ENCODE measurements at places on chromosomes 5 and 9.

DNA sequence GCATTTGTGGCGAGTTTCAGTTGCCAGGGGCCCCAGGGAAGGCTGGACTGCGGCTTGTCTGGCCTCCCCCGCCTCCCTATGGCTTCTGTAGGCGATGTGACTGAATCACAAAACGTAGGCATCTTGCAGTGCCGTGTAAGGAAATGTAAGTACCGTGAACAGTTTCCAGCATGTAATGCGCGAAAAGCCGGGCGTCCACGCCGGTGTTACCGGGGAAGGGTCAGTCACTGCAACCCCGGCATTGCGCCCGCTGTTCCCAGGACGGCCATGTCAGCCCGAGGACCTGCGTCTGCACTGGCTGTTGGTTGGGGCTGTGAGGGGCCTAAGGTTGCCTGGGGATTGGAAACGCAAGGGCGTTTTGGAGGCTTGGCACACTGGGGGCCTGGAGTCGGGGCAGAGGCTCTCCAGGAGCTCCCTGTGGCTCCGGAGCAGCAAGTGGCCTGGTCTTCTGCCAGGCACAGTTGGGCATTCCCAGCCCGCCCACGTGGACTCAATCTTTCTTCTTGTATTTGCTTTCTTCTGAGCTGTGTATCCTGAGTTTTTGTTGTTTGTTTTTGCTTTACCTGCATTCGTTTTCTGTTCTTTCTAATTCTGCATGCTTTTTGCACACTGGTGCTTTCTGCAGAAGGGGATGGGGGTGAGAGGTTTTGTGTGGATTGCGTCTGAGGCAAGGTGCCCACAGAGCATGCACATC, 36.9 kb upstream of the PLEKHG4B start:
- DNase-seq, result no peak

GRCh38 chr9:16069249-16069648, 516.4 kb downstream of the CCDC171 start:
- no peak for DNase-seq

DNA sequence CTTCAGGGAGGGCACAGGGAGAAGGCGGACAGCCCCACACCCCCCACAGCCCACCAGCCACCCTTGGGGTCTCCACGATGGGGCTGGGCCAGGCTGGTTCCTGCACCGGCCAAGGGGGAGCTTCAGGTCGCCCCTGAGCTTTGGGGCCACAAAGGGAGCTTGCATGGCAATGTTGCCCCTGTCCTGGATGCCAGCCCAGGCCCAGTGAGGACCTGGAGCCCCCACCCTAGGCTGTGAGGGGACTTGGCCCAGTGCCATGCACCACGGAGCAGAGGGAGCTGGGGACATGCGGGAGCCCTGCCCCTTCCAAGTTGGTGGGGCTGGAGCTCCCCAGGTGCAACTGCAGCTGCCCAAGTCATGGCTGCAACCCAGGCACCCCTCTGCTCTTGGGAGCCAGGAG, 18.4 kb downstream of the TMEM38B start:
- DNase-seq, result no peak

GRCh38 chr9:114002986-114003350, 75.1 kb downstream of the AMBP start:
- DNase-seq, result no peak

- DNase-seq, result no peak
These were observed 698 bp downstream of the NFX1 start for GRCh38 chr9:33291031-33291397.

DNA sequence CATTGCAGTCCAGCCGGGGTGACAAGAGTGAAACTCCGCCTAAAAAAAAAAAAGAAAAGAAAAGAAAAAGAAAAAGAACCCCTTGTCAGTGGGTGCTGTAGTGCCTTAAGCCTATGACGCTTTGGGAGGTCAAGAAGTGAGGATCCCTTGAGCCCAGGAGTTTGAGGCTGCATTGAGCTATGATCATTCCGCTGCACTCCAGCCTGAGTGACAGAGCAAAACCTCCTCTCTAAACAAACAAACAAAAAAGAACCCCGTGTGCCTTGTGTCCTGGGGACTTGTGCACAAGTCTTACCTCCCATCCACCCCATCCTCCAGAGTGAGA, 33.5 kb upstream of the STXBP1 start:
- DNase-seq, result no peak

GRCh38 chr5:25649628-25650265, 1005.0 kb upstream of the CDH10 start:
- no peak for DNase-seq

DNA sequence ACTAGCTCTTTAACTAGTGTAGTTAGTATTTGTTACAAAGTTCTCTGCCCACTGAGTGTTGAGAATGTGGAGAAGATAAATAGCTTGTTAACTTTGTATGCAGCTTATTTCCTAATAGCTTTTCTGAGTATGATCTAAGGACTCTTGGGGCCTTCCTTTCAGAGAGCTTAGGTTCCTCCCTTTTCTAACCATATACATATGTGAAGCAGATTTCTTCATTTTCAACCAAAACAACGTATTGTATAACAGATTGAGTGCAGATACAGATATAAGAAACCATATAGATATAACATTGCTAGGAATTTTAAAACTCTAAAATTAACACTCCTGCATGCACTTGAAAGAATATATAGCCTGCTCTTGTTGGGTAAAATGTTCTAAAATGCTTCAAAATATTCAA, 70.4 kb downstream of the SCAMP1 start:
- DNase-seq, result no peak

DNA sequence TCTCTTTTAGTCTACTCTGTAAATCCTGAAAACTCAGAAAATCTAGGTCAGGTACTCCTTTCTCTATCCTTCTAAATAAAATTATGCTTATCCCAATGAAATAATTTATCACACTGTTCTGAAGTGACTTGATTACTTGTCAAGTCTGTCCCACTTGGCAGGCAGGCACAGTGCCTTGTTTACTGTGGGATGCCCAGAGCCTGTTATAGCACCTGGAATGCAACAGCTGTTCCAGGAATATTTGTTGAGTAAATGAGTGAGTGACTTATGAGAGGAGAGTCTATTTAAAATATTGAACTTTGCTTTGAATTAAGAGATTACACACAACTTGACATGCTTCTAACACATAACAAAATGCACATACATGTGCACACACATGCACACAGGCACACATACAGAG, 130.0 kb downstream of the MPDZ start:
- DNase-seq, result no peak

DNA sequence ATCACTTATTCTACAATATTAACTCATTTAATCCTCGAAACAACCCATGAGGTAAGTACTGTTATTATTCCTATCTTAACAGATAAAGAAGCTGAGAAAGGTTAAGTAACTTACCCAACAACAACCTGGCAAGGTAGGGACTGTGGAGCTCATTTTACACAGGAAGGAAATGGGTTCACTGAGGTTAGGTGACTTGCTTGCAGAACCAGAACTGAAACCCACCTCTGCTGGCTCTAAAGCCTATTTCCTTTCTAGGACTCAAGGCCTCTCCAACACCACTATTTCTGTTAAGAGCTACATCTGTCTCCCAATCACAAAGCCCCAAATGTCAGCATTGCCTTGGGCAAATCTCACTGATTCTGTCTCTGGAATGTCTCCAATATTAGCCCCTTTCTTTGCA, 38.9 kb upstream of the IFNK start:
- DNase-seq, result no peak

DNA sequence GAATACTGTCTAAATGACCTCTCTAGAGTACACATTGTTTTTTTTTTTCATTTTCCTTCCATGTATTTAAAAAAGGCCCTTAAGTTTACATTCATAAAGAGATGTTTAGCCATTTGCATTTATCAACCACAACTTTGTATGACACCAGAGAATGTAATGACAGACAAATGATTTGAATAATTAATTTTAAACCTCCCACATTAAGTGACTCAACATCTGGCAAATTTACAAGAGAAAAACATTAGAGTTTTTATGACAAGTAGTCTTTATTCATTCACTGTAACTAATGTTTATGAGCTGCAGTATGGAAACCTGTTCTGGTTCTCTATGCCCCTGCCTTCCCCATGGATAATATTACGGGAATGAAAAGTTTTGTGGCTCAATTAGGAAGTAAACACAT, 1093.8 kb upstream of the CDH9 start:
- no peak for DNase-seq

- DNase-seq, result no peak
These were observed 46.9 kb downstream of the NEURL1B start for GRCh38 chr5:172687940-172688339.

GRCh38 chr5:73444499-73445438, 3.8 kb downstream of the FOXD1 start:
- no peak for DNase-seq

DNA sequence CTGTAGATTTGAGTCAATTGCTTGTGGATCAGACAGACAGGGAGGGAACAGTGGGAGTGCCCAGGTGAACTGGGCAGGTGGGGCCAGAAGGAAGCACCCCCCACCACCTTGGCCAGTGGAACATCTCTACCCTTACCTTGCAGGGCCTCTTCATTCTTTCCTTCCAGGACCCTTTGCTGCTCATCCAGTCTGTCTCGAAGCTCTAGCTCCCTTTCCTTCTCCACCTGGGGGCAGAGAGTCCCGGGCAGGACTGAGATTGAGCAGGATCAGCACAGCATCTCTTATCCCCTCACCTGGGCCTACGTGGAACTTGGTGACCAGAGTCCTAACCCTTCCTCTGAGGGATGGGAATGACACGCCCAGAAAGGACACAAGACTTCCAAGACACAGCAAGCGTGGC, 25.0 kb downstream of the CCDC69 start:
- DNase-seq, result no peak

DNA sequence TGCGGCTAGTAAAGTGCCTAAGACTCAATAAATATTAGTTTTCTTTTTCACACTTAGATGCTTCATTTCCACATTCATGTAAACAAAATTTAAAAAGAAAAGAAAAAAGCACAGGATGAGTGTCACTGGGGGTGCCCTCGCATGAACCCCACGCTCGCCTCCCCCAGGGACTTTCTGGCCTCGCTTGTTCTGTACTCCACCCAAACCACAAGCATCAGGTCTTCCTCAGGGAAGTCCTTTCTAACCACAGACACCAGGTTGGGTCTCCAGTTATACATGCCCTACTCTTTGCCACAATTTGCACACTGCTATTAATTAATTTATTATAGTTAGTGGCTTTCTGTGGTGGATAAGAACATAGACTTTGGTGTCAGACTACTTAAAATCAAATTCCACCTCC, 92.4 kb downstream of the RORB start:
- DNase-seq, result no peak

GRCh38 chr9:85262333-85262732, 479.4 kb downstream of the AGTPBP1 start:
- DNase-seq, result no peak

GRCh38 chr9:20255052-20255451, 367.2 kb downstream of the MLLT3 start:
- DNase-seq, result no peak

DNA sequence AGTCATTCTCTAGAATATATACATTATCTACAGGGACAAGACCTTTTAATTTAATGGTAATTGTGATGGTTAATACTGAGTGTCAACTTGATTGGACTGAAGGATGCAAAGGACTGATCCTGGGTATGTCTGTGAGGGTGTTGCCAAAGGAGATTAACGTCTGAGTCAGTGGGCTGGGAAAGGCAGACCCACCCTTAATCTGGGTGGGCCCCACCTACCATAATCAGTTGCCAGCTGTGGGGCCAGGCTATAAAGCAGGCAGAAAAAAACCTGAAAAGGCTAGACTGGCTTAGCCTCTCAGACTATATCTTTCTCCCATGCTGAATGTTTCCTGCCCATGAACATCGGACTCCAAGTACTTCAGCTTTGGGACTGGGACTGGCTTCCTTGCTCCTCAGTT, 112.2 kb upstream of the SMC2 start:
- no peak for DNase-seq

- DNase-seq, result peak; percentile 85
These were observed at the start of gene KCNN2 for GRCh38 chr5:114361724-114362196. Gene KCNN2 (plus strand): TSS chr5:114362070. CDS start chr5:114362140, 70 bp downstream.

GRCh38 chr5:16673241-16674201, 56.7 kb upstream of the RETREG1 start:
- DNase-seq, result no peak

GRCh38 chr5:180975338-180975737, 13.3 kb upstream of the BTNL3 start:
- DNase-seq, result no peak

- DNase-seq, result no peak
These were observed 6.0 kb downstream of the UBQLN1 start for GRCh38 chr9:83701769-83702168.

DNA sequence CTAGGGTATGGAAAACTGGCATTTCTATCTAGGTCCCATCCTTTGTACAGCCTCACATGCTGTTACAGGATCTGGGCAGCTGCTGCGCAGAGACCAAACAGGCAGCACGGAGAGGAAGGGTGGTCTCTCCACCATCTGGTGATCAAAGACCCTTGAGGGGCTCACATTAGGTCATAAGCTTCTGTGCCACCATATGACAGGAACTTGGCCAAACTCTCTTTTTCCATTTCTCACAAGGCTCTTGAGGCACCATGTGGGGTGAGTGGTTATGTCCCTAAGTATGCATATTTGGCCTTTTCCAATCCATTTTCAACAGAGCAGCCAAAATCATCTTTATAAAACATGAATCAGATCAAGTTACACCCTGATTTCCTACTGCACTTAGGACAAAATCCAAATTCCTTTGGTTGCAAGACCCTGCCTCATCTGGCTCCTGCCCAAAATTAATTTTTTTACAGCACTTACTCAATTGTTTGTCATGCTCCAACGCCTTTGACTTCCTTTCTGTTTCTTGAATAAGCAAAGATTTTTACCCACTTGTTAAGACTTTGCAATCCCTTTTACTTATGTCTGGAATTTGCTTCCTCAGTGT, 730.0 kb downstream of the MAT2B start:
- DNase-seq, result peak; percentile 51

DNA sequence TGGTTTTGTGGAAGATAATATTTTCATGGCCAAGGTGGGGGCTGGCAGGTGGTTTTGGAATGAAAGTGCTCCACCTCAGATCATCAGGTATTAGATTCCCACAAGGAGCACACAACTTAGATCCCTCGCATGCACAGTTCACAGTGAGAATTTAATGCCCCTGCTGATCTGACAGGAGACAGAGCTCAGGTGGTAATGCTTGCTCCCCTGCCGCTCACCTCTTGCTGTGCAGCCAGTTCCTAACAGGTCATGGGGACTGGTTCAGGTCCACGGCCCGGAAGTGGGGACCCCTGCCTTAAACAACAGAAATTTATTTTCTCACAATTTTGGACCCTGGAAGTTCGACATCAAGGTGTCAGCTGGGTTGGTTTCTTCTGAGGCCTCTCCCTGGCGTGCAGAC, 668.7 kb upstream of the ZNF608 start:
- no peak for DNase-seq

DNA sequence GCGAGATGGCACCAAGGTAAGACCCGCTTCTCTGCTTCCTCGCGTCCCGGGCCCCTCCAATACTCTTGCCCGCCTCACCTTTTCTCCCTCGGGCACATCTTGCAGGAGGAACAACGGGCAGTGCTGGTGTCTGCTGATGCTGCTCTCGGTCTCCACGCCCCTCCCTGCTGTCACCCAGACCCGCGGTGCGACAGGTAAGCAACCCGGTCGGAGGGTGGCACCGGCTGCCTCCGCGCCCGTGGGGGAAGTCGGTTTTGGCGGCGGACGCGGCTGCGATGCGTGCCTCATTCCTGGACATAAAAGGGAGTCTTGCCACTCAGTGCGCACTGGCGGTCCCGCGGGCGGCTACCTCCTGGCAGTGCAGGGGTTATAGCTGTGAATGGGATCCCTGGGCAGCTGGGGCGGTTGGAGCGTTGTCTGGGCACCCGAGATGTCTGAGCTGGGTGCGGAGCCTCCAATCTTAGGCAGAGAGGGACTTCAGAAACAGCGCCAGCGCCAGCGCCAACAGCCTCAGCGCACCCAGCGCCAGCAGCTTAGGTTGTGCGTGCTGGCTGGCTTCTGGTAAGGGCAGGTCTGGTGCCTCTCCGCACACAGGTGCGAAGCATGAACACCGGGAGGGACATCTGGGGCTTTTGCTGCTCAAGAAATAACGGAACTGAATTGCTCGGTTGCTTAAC, 488 bp downstream of the COL15A1 start:
- no peak for DNase-seq
